ENCODE measurements at places on chromosomes 4 and X.
A peak's percentile ranks its signal among the peaks of the same experiment; 100 is the strongest.

DNA sequence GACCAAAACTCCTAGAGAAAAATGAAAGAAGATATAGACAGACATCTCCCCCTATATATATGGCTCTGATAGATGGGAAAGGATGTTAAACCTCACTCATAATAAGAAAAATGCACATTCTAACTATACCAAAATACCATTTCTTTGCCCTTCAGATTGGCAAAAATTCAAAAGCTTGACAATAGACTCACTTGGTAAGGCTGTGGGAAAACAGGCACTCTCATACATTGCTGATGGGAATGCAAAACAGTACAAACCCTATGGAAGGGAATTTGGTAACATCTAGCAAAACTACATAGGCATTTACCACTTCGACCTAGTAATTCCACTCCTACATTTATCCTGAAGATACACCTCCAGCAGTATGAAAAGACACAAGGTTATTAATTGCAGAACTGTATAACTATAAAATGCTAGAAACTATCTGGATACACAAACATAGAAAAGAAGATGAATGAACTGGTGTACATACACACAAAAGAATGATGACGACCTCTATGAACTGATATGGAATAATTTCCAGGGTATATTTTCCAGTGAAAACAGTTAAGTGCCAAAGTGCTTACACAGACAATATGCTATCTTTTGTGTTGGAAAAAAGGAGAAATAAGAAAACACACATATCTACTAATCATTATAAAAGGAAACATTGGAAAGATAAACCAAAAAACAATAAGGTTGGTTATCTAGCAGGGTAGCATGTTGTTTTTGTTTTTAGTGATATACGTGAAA, 48.5 kb downstream of the WDFY3 start:
- DNase-seq: no peak

- DNase-seq: peak; percentile 44
Measured at GRCh38 chr4:38062088-38062775, 102.0 kb downstream of the PTTG2 start.

DNA sequence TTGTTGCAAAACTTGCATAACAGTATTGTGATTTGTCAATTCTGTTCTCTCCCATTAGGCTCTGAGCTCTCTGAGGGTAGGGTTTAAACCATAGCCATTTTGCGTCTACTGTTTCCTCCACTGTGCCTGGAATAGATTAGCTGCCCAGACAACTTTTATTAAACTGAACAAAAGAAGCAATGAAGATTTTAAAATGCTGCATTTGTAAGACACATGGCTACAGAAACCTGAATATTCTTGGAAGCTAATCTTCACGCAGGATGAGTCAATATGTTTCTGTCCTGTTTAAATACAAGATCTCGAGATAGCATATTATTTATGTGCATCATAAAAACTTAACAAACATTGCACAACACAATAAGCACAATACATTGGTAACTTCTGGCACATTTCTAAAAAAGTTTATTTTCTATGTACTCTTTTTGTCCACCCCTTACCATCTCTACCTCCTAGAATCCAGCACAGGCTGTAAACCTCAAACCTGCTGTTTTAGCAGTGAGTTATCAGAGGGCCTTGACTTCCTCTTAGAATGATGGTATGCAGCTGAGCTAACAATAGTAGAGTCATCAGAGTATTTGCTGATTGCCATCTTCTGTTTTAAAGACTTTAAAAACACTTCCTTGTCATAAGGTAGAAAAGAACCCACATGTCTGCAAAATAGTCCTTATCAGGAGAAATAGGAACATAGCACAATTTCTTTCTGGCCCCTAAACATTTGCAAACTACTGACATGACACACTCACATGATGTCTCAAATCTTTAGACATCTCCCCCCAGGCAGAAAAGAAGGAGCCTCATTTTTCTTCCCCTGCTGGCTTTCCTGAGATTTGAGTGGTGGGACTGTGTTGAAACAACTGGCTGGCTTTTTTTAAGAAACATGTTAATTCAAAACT, 10.6 kb upstream of the CCNG2 start:
- no peak for DNase-seq

DNA sequence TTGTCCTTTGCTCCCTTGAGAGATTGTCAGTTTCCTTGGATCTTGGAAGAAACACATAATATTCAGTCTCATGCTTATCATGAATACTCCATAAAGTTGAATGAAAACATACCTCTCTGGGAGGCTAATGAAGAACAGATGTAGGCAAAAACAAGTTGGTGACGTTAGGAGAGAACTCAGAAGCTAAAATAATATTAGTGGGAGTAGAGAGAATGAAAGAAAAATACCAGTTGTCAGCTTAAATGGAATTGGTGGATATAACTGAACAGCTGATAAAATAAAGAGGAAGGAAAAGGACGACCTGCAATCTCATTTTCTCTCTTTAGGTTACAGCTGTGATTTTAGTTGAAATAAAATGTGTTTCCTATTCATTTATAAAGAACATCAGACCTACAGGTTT, 124.8 kb downstream of the SNCA start:
- no peak for DNase-seq

DNA sequence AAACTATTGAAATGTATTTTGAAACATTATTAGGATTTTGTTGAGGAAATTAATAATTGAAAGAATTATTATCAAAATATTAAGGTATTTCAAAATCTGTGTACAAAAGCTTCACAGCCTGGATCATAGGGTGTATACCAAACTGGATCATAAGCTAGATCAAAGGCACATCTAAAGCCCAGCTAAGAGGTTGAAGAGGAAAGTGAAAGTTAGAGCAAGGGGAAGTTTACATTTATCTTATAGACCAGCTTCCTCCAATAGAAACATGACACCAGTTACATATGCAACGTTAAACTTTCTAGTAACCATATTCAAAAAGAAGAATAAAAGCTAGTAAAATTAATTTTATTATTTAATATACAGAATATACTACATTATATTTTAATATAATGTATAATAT, 227.2 kb upstream of the BMP3 start:
- no peak for DNase-seq

DNA sequence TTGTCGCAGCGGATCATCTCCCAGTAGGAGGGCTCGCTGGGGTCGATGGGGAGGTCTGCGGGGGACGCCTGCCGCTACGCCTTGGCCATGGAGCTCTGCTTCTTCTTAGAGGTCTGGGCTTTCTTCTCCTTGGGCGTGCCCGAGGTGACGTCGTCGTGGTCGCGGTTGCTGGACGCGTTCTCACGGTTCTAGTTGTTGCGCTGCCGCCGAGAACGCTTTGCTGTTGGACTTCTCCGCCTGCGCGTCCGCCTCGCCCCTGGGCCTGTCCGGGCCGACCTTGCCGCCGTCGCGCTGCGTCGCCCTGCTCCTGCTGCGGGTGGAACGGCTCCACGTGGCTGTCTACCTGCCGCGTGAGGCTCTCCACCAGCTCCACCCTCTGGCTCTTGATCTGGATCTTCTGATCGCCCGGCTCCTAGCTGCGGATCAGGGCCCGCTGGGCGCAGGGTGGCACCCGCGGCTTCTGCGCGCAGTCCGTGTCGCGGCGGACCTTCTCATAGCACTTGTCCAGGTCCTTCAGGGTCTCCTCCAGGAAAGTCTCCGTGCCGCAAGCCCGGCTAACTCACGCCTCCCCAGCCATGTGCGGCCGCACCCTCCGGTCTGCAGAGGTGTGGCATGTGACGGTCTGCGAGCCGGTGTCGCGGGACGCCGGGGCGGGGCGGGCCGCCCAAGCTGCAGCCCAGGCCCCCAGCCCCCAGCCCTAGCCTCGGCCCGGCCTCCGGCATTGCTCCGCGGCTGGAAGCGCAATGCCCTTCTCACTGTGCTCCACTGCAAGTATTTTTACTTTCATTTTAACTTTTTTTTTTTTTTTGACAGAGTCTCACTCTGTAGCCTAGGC, 40.5 kb upstream of the OGT start:
- peak; percentile 50 for DNase-seq

- no peak for DNase-seq
Measured at GRCh38 chrX:99398545-99398944, 1011.5 kb downstream of the PCDH19 start.
